C1 segment of cervical spinal cord (tissue), 14 donors: ENCODE measurements at places on chromosomes 13 and 19.

- DNase-seq = no peak
These were observed 660.9 kb downstream of the LIG4 start for GRCh38 chr13:107554460-107554859.

GRCh38 chr13:99312493-99312883 lies 5.3 kb upstream of the GPR183 start:
- no peak for DNase-seq

DNA sequence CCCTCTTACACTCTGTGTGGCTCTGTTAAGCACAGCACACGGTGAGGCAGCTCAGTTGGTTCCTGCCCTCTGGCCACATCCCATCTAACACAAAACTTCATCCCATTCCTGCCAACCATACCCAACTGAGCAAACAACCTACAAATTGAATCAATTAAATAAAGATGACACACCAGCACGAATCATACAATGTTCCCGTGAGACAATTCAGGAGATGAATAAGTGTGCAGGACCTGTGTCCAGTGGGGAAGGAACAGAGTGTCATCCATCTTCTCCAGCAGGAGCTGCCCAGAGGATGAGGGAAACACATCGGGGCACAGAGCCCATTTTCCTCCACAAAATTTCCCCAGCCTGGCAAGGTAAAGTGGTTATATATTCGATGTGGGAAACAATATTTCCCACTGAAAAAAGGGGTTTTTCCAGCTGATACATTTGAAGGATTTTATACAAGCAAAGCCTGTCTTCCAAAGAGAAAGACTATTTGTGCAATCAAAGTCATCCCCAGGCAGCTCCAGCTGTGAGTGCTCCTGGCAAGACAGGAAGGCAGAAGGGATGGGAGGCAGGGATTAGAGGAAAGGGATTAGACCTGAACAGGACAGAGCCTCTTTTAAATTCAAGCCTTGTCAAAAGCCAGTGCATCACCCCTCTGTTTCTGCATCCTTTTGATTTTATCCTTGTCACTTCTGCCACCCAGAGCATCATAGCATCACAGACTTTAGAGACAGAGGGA lies 240.2 kb downstream of the LHFPL6 start:
- DNase-seq = no peak

- DNase-seq = no peak
These were observed 9.8 kb downstream of the UBL3 start for GRCh38 chr13:29840585-29840984.

DNA sequence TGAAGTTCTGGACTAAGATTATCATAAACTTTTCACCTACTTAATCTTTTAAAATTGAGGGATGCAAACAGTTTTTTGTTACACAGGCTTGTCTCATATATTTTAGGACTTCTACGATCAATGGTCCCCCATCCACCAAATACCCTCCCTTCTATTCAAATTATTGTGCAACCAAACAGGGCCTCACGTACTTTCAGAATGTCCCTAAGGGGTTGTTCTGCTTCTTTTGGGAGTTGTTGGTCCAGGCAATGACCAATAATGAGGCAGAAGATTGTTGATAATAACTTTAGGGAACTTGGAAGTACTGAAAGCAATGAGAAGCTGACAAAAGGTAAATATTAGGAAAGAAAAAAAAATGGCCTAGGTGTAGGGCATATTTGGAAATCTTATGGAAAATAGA lies 2.9 kb downstream of the DNAJC15 start:
- DNase-seq = no peak

DNA sequence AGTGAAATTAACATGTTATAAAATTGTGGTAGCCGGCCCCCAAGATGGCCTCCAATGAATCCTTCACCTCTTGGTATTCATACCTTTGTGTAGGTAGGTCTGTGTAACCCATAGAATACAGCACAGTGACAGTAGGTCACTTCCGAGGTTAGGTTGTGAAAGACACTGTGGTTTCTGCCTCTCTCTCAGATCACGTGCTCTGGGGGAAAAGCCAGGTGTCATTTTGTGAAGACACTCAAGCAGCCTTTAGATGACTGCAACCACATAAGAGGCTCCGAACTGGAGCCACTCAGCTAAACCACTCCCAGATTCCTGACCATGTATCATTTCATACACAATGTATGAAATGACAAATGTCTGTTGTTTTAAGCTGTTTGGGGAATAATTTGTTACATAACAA lies 9.8 kb upstream of the USPL1 start:
- no peak for DNase-seq

DNA sequence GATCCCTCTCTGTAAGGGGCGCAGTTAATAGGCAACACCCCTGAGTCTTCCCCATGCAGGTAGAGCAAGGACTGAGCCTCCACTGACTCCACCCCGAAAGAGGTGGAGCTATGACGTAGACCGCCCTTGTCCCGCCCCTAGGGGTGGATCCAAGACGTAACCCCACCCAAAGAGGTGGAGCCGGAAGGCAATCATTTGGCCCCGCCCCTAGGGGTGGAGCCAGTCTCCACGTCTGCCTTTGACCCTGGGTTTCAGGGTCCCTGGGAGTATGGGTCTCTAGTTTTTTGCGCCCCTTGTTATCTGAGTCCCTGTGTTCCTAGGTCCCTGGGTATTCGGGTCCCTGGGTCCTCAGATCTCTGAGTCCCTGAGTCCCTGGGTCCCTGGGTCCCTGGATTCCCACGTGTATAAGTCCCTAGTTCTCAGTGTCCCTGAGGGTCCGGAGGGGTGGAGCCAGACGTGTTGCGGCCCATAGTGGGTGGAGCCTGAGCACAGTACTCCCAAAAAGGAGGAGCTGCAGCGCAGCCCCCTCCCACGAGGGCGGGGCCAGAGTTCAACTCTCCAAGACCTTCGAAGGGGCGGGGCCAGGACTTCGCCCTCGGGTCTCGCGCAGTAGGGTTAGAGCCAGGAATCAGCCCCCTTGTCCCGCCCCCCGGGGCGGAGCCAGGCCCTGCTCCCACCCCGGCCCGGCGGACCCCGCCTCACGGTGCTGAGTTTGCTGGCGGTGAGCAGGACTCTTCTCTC lies 5.3 kb downstream of the DENND1C start:
- peak; percentile 45 for DNase-seq

GRCh38 chr13:49877629-49878218 lies 58.4 kb downstream of the SPRYD7 start:
- no peak for DNase-seq

- DNase-seq = no peak
These were observed 2117.6 kb downstream of the PCDH9 start for GRCh38 chr13:65112531-65112941.

- DNase-seq = peak; percentile 82
These were observed 15.1 kb downstream of the CCDC124 start for GRCh38 chr19:17947815-17948513.

GRCh38 chr19:38731654-38732301 lies 12.5 kb downstream of the CAPN12 start:
- no peak for DNase-seq

- no peak for DNase-seq
These were observed 197.8 kb downstream of the TEX29 start for GRCh38 chr13:111518161-111518792.

- no peak for DNase-seq
These were observed 126.8 kb upstream of the CACNA1A start for GRCh38 chr19:13633109-13633508.

GRCh38 chr13:29448174-29448573 lies 147.3 kb downstream of the SLC7A1 start:
- DNase-seq = no peak

- DNase-seq = no peak
These were observed 1108.4 kb upstream of the PCDH20 start for GRCh38 chr13:62524061-62524460.
